ENCODE measurements at places on chromosomes 7 and 10.

GRCh38 chr10:114575417-114576131 lies 82.5 kb downstream of the ABLIM1 start:
- DNase-seq, result no peak

- no peak for DNase-seq
Measured at GRCh38 chr10:13346283-13347042, 1.6 kb downstream of the SEPHS1 start.

DNA sequence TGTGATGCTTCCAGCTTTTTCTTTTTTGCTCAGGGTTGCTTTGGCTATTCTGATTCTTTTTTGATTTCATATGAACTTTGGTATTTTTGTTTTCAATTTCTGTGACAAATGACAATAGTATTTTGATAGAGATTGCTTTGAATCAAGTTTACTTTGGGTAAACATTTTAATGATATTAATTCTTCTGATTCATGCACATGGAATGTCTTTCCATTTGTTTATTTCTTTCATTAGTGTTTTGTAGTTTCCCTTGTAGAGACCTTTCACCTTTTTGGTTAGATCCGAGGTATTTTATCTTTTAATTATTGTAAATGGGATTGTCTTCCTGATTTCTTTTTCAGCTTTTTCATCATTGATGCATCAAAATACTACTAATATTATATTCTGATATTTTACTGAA lies 93.2 kb downstream of the LANCL2 start:
- DNase-seq, result no peak

DNA sequence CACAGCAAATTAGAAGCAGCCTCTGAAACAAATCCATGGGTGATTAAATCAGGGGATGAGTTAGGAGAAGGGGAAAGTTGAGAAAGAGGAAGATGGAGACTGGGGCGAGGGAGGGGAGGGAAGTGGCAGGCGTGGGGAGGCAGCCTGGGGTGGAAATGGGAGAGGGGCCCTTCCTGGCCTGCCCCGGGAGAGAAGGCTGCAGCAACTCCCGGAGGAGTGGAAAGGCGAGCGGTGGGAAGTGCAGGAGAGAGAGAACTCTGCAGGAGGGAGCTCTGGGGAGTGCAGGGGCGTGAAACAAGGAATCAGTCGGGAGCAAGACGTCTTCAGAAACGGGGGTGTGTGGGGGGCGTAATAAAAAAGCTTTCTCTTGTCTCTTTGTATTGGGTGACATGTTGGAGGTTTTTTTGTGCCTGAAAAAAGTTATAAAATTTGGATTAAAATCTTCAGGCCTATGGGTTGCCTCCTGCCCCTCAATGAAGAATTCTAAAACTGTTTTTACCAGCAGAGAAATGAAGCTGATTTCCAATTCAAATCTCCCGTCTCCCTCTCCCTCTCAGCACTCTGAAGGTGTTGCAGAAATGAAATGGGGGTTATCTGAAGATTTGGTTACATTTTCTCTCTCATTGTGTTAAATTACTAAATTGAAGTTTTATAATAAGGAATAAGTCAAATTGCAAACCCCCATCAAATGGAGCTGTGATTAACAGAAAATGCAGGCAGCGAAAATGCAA lies 4.7 kb upstream of the UNCX start:
- DNase-seq, result no peak

DNA sequence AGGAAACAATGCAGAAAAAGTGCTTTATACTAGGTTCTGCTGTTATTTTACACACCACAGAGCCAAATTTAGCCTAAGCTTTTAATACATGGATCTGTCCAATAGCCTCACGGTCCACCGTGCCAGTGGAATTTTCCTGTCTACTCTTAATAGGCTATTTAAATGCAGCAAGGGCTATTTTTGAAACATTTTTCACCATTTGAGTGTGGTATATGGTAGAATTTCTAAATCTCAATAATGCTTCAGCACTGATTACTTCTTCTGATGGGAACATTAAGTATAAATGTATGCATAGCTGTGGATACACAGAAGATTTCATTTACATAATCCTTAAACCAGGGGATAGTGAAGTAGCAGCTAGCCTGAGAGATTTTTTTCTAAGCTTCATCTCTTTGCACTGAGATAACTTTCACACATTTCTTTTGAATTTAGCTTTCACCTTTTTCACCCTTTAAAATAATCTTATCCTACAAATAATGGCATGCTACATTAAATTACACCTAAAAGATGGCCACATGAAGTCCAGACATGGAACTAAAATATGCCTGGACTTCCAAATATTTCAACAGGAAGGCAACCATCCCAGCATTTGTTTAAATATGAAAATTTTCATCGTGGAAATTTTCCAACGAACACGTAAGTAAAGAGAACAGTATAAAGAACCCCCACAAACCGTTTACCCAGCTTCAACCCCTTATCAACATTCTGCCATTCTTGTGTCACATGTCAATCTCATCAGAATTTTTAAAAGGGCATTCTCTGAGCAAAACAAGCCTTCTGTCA lies 45.4 kb downstream of the AMPH start:
- no peak for DNase-seq

GRCh38 chr7:48188776-48189520 lies 17.7 kb downstream of the ABCA13 start:
- DNase-seq, result no peak

- no peak for DNase-seq
Measured at GRCh38 chr7:140669352-140669751, 3.4 kb upstream of the ADCK2 start.

GRCh38 chr7:148733496-148733895 lies 34.8 kb downstream of the CUL1 start:
- DNase-seq, result no peak
